ENCODE measurements at places on chromosomes 12 and 14.

DNA sequence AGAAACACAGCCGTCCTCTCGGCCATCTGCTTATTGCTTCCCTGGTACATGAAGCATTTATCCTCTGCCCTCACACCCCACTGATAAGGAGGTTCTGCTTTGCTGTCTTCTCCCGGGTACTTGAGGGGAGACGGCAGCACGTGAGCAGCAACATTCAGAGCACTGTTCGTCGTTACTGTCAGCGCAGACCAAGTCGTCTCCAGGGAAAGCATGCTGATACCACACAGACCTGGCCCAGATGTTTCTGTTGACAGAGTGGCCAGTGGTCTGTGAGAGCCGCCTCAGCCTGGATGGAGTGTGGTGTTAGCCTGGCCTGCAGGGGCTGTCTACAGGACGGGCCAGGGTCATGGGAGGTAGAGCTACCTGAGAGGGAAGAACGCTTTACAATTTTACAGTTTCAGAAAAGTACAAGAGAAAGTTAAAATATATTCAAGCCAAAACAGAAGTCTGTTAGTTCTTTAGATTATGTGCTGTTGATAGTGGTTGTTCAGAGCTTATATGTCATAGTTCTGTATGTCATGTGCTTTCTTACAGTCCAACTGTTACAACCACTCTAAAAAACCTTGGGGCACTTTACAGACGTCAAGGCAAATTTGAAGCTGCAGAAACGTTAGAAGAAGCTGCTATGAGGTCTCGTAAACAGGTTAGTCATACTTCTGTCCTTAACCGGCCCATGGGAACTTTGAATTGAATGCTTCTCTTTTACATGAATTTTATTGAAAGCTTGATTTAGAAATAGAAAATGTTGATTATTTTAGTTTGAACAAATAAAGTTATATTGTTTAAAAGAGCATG lies 38.2 kb downstream of the XRCC3 start:
- no peak for DNase-seq

DNA sequence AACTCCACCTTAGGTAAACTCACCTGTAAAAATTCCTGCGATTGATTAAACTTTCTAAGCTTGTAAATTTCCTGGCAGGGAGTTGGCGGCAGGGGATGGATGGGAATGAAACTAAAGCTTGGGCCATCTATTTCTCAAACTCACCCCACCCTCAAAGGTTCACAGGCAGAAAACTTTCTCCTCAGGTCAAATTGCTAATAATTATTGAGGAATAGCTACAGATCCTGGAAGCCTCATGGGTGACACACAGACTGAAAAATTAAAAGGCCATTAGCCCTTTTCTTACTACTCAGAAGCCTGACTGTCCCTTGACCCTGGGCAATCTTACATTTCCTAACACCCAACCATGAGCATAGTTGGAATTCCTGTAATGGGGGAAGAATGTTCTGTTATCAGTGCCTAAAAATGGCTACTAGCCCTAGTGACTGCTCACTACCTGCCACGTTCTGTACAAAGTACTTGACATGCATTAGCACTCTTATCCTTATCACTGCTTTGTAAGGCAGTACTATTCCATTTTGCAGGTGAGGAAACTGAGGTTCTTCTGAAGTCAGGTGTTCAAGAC lies 12.4 kb upstream of the SYNDIG1L start:
- DNase-seq = no peak

GRCh38 chr12:79420146-79420618 lies 270.6 kb downstream of the PAWR start:
- no peak for DNase-seq

GRCh38 chr12:116950628-116951325 lies 40.0 kb downstream of the FBXW8 start:
- no peak for DNase-seq

DNA sequence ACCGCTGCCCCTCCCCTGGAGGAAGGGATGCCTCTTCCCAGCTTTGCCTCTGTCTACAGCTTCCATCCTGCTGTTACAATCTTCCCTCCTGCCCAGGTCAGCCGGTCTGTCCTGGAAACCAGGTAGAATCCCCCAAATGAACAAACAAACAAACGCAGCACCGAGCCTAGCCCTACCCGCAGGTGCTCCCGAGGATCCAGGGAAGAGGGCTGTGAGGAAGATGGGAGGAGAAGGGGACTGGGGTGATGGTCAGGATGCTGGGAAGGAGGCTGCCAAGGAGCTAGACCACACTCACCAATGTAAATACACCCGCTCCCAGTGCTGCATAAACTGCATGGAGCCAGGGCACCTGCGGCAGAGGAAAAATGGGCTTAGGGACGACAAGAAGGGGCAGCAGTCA lies 16.6 kb downstream of the FAIM2 start:
- DNase-seq = no peak

- no peak for DNase-seq
These were observed 154.3 kb downstream of the TSPAN9 start for GRCh38 chr12:3231399-3231876.

DNA sequence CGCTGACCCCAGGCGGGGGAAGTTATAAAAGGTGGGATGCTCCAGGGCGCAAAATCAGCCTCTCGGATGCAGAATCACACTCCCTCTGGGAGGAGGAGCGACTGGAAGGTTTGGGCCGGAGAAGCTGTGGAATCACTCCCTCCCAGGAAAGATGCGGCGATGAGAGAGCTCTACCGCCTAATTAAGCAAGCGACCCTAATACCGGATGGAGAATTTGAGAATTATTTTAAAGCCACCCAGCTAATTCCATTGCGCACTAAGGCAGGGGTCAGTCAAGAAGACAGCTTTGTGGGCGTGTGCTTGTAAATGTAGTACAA lies 1.9 kb downstream of the COL2A1 start:
- no peak for DNase-seq

GRCh38 chr12:40820794-40821484 lies 128.7 kb downstream of the CNTN1 start:
- no peak for DNase-seq
